ENCODE measurements at places on chromosomes 13 and 19.

DNA sequence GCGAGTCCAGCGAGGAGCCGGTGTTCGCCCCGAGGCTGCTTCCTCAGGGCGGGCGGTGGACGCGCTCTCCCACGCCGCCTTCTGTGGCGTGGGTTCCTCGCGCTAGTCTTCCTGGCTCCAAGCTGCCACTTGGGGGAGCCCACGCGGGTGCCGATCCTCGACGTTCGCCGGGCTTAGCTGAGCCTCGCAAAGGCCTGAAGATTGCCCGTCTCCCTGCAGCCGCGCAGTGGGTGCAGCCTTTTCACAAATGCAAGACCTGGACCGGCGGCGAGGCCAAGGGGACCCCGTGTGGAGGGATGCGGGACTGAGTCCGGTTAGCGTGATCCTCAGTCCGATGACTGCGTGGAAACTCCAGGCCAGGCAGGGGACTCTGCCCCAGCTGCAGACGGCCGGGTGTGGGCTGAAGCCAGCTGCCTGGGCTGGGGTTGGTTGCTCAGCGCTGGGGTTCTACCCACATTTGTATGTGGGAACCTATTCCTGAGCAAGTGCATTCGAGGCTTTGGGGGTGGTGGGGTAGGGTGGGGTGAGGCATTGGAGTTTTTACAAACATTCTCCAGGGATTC lies 16.6 kb upstream of the LRP3 start:
- peak; percentile 89 for DNase-seq

- no peak for DNase-seq
Observed at GRCh38 chr19:32196690-32197420, 148.6 kb upstream of the ZNF507 start.

- DNase-seq, result no peak
Observed at GRCh38 chr19:8020681-8021080, 15.2 kb upstream of the ELAVL1 start.

DNA sequence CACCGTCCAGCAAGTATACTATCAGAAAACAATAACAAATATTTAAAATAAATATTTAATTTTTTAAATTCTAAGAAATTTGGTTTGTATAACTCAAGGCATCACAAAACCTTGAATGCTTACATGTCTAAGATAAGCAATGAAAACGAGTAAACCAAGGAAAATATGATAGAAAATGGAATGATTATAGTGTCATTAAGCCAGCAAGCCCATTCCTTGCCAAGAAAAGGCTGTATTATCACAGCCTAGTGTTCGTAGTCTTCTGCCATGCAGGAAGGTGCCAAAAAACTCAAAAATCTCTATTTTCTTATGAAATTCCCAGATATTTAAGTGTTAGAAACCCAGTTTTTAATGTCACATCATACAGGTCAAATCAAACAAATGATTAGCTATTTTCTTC lies 136.4 kb downstream of the STOML3 start:
- DNase-seq, result no peak

- DNase-seq, result no peak
Observed at GRCh38 chr19:38674388-38675171, 27.1 kb downstream of the ACTN4 start.

- no peak for DNase-seq
Observed at GRCh38 chr19:20079476-20079875, 1.7 kb downstream of the ZNF90 start.

GRCh38 chr19:55255618-55256423 lies 3.0 kb downstream of the PPP6R1 start:
- no peak for DNase-seq

DNA sequence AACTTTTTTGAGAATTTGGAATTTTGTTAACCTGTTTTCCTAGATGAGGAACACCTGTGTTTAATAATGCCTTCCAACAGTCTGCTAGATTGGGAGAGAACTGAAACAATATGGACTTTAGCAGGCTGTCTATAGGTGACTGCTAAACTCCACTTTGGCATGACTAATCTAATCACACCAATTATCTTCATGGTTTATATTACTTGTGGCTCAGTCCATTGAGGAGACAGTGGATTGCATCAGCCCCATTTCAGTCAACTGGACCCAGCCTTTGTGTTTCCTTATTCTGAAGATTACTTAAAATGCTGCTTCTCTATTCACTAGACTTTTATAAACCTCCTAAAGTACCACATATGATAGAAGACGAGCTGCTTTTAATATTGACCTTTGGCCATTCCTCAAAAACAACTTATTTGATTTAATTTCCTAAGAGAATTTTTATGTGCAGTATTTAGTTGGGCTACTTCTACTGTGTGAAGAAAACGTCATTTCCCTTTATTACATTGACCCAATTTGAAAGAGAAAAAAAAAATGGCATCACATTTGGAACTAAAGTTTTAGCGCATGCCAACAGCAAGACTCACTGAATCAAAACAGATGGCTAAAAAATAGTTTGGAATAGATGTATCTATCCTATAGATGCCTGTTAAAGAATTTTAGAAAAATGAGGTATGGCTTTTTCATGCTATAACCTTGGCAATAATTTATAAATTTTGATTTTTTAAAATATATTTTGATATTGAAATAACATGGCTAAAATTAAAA lies 295.8 kb downstream of the NDFIP2 start:
- DNase-seq, result no peak

- no peak for DNase-seq
Observed at GRCh38 chr13:36650611-36651010, 23.2 kb upstream of the SERTM1 start.

DNA sequence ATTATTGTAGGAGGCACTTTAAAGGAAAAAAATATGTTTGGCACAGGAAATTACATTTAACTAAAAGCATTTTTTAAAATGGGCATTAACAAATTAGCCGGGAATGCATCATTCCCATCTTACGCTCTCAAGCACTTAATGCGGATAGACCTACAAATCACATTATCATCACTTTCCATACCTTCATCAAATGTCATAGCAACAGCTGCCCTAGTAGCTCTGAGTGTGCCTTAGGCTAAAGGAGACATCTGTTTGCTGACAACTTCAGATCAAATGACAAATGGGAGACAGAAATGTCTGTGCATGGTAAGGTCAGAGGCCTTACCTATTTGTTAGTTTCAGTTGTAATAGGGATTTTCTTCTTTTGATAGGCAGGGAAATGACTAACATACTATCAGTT lies 773.2 kb upstream of the SLC10A2 start:
- no peak for DNase-seq

DNA sequence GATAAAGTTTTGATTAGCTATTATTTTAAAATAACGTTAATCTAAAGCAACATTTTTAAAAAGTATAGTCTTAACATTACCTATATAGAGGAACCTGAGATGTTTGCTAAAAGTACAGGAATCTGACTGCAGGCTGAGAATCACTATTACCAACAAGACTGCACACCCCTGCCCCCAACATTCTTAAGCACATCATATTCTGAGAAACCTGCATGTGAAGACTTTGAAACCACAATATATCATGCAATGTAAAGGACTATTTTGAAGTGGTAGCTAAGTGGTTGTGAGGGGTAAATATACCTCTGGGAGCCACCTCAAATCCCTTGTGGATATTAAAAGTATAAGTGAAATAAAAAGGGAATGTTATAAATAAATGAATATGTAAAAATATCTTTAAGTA lies 119.0 kb upstream of the KLF12 start:
- DNase-seq, result no peak

DNA sequence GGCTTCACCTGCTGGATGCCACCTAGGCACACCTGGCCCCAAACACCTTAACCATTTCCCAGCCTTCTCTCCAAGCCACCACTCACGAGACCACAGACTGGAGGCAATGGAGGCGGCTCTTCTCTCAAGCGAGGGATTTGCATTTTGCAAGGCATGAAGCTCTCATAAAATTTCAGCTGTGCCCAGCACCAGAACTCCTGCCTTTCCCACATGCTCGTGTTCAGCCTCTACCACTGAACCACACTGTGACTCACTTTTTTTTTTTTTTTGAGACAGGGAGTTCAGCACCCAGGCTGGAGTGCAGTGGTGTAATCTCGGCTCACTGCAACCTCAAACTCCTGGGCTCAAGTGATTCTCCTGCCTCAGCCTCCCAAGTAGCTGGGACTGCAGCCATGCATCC lies 10.6 kb downstream of the NANOS3 start:
- no peak for DNase-seq

DNA sequence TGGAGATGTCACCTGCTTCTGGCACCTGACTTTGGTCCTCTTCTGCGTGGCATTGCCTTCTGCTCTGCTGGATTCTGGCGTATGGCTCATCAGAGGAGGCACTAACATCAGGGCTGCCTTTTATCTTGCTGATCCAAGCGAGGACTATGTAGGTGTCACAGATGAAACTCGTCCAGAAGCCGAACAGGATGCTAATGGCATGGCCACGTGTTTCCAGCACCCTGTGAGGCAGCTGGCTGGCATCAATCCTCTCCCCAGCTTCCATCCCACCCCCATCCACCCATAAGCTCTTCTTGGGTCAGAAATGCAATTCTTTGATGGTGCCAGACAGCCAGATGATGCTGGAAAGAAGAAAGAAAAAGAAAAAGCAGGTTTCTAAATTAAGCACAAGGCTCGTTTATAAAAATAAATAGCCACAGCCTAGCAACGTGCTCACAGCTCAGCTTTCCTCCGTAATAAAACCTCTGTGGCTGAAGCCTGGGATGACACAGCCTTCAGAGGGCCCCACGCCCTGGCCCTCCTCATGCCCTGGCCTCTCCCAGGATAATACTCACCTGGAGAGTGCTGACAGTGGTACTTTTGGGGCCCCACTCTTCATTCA lies 212.9 kb upstream of the SERP2 start:
- DNase-seq, result no peak

DNA sequence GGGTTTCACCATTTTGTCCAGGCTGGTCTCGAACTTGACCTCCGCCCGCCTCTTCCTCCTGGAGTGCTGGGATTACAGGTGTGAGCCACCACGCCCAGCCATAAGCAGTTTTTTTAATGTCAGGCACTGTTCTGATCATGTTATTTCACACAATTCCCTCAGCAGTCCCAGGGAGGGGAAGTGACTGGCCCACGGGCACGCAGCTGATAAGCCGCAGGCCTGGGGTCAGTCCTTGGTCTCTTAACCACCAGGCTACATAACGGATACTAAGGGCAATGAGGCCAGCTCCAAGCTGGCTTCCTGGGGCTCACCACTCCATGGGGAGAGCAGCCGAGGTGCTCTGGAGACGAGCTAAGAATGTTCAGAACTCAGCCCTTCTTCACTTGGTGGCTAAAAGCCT lies 13.5 kb downstream of the BRSK1 start:
- DNase-seq, result no peak

DNA sequence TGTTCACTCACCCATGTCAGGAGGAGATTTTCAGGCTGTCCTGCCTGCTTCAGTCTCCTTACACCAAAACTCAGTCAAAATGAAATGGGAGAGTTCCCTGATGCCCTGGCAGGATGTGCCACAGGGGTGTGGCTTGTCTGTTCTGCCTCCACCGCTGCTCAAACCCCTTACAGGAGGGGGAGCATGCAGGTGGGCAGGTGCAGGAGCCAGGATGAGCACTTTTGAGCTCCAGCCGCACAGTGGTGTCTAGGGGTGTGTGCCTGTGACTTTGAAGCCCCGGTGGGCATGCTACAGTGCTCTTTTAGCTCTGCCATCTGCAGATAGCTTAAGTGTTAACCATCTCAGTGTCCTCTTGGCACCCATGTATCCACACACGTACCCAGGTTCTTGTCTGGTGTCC lies 71.9 kb upstream of the IPO5 start:
- no peak for DNase-seq

- no peak for DNase-seq
Observed at GRCh38 chr13:97492684-97493371, 58.9 kb downstream of the RAP2A start.

GRCh38 chr19:57537953-57538547 lies 10.9 kb downstream of the ZNF549 start:
- no peak for DNase-seq
